Right ventricle myocardium superior (tissue), 1 donor: ENCODE measurements at places on chromosomes 7 and 10.

DNA sequence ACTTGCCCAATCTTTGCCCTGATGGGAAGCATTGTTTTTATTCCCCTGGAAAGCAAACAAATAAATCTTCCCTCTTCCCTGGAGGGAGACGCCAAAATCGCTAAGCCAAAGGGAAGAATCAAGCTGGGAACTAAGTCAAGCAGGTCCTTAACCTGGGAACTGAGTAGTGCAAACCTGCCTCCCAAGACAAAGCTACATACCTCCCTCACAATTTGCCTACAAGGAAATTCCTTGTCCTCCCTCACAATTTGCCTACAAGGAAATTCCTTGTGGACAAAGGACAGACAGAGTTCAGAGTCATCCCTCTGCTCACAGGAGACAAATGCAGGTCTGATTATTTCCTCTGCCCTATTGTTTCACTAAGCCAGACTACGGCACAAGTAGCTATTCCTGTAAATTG, 50.5 kb downstream of the SPOCK2 start:
- DNase-seq, result no peak

GRCh38 chr10:80200259-80200658, 5.1 kb downstream of the ANXA11 start:
- DNase-seq, result no peak

DNA sequence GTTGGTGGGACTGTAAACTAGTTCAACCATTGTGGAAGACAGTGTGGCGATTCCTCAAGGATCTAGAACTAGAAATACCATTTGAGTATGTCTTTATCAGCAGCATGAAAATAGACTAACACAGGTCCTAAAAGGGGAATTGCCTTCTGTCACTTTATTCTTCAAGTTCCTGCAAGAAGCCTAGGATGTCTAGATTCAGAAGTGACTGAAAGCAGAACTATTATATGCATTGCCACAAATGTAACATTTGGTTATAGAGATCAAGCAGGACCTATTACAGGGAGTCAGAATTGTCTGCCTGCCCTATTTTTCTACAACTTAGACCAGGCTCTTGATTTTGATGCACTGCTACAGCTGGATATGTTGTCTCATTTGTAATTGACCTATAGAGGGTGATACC, 364.7 kb downstream of the SORCS1 start:
- no peak for DNase-seq

DNA sequence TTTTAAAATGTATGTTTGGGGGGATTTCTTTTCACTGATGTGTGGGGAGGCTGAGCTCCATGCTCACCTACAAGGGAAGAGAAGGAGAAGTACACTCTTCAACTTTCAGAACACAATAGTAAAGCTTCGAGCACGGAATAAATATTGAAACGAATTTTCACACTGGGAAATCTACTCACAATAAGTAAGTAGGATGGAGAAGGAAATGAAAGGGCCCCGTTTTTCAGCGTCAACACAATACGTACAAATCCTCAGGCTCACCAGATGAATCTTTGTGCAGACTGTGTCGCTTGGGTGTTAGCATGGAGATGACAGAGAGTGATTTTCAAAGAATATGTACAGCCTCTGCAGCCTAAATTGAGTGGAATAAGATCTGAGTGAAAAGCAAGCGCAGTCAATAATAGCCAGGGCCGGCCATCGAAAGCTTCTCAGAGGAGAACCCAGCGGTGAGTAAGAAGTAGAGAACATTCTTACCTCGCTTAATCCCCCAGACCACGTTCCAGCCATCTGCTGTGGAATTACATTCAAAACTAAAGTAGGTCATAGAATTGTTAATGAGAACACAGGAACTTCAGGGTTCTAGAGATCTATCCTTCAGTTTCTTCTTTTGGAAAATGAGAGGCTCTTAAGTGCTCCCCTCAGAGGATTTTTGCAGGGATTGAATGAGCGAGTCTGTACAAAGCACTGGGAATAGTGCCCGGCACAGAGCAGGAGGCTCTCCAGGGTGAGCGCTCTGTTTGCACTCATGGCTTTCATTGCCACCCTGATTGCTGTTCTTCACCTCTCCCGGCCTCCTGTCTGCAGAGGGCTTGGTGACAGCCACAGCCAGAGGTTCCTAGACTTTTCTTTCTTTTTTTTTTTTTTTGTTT, 292.8 kb downstream of the SFMBT2 start:
- no peak for DNase-seq

GRCh38 chr10:104350127-104350635, 3.5 kb upstream of the CFAP58 start:
- no peak for DNase-seq

DNA sequence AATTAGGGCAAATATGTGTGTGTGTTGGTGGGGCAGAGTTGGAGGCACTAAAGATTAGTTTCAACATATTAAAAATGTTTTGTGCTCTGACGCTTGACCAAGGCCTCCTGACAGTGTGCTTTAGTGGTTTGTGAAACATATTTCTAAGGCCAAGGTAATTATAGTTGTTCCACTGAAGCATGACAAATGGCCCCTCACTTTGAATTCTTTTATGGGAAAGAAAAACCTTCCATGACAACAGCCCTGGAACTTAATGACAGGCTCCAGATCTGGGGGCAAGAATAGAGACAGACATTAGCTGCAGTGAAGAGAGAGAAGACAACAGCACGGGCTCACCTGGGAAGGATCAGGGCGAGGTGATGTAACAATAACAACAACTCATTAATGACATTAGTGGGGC, 155.8 kb downstream of the CHN2 start:
- no peak for DNase-seq

DNA sequence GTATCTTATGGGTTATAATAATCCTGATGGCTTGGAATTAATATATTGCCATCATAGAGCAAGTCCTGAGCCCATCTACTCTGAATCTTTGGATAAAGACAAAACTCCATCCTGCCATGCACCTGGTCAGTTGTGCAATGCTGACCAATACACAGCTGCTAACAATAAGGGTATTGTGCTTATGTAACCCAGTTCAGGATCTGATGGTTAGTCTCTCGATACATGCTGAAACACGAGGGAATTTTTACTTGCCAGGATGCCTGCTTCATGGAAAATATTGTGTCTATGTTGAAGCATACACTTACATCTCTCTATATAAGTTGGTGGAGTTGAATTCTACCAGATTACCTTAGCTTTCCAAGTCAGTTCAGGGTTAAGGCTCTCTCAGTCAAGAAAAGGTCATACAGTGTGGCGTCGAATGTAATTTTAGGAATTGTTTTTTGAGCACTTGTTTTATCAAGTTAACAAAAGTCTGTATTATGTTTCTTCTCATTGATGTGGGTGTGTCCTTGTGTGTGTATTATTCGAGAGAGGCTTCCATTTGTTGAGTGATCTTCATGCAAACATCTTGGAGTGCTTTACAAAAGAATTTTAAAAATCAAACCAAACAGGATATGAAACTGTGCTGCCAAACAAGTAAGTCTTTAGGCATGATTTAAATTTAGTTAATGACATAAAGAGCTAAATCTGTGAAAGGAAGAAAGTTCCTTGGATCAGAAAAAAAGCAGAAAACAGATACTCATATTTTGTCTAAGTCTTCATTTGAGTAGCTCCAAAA, 449.1 kb downstream of the SUGCT start:
- no peak for DNase-seq

GRCh38 chr10:112531421-112531820, 84.4 kb downstream of the VTI1A start:
- no peak for DNase-seq

DNA sequence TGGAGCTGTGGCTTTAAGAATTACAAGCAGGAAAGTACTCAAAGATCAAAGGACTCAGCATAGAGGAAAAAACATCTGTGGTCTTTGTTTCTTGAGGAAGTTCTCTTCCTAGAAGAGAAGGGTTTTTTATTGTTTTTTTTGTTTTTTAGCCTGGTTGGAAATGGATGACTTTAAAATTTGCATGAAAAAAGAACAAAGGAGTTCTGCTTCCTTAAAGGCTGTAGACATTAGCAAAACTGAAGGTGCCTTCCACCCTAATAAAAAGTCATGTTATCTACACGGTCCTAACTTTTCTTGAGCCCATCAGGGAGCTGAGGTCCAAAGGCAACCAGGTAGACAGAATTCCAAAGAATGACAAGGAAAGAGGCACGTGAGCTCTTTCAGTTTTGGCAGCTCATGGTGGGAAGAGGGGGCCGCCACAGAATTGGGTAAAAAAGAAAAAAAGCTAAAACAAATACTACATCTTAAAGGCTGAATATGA, 356.6 kb downstream of the SH2D4B start:
- DNase-seq, result no peak

DNA sequence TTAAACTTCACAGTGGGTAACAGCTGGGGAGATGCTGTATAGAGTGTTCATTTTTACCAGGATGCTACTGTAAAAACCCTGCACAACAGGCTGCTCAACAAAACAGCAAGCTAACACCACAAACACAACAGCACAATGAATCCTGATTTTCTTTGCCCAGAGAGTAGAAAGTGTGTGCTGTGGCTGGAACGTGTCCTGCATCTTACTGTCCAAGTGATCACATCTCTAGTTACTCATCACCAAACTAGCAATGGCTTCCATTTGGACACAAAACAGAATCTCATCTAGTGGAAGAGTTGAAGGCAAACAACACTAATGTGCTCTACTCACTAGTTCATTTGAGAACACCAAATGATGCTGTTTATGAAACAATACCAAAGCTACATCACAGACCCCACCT, 121.2 kb downstream of the SLC25A13 start:
- DNase-seq, result no peak

DNA sequence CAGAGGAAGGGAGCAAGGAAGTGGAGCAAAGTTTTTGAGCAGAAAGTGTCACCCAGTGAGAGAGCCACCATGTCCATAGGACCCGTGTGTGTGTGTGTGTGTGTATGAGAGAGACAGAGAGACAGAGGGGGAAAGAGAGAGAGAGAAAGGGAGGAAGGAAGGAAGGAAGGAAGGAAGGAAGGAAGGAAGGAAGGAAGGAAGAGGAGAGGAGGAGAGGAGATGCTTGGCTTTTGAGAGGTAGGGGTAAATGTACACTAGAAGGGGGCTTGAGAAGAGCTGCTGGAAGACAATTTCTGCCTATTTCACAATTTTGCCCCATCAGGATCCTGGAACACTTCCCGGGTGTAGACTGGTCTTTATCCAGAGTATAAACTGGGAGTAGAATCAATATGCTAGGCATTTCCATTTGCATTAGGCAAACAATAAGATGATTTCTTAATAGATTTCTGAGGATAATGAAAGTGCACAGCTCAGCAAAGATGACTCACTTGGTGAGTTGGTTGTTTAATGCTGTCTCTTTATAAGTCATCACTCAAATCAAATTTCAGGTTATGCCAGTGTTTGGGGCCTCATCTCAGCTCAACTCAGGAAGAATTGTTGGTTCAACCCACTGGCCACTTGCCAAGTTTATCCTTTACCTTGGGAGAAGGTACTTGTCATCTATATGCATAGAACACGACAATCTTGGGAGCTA, 70.0 kb upstream of the FAM13C start:
- no peak for DNase-seq

- no peak for DNase-seq
These were observed 1.3 kb upstream of the SPOCK2 start for GRCh38 chr10:72089618-72090017.

DNA sequence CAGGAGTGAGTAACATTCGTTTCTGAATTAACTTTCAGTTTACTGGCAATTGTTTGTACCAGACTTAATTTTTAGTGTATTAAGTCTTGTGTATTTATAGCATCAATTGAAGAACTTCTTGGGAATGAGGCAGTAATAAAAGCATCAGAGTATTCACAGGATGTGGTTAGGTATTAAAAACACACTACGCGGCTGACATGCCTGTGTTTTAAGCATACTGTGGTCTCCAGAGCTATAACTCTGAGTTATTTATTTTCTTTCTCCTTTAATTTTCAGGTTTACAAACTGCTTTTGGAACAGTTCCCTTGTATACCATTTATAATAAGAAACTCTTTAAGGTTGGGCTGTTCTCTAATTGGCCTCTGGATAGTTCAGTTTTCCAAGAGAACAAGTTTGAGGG, 626.1 kb upstream of the NRG3 start:
- no peak for DNase-seq

DNA sequence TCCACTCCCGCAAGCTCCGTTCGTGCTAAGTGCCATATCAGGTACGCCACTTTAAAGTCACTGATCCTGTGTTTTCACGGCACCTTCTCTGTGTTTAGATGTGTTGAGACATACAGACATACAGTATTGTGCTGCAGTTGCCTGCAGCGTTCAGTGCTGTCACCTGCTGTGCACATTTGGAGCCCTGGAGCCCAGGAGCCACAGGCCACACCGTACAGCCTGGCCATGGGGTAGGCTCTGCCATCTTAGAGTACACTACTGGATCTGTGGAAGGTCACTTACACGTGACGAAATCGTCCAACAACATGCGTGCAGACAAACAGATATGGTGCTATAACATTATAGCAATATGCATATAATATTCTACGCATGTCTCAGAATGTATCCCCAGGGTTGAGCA, 111.3 kb downstream of the ELFN1 start:
- DNase-seq, result no peak

DNA sequence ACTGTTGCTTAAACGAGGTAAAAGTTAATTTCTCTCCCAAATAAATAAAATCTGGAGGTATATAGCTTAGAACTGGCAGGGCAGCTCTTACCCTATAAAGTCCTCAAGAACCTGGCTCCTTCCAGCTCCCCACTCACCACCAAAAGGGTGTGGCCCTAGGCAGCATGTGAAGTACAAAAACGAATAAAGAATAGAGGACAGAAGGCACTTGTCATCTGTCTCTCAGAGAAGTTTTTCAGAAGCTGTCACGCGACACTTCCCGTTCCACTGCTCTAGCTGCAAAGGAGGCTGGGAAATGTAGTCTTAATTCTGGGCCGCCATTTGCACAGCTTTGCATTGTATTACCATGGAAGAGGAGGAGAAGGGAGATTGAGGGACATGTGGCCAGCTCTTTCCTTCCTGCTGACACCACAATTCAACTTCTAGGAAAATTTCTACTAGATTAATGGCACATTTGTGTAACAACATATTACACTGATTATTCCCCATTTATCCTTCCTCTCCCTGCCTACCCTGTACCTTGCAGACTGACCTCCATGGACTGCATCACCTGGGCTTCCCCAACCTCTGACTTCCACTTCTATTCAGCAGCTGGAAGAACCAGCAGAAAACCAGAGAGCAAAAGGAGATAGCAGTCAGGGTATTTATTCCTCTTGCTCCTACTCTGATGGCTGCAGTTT, 62.2 kb downstream of the CCDC71L start:
- DNase-seq, result peak; percentile 62

DNA sequence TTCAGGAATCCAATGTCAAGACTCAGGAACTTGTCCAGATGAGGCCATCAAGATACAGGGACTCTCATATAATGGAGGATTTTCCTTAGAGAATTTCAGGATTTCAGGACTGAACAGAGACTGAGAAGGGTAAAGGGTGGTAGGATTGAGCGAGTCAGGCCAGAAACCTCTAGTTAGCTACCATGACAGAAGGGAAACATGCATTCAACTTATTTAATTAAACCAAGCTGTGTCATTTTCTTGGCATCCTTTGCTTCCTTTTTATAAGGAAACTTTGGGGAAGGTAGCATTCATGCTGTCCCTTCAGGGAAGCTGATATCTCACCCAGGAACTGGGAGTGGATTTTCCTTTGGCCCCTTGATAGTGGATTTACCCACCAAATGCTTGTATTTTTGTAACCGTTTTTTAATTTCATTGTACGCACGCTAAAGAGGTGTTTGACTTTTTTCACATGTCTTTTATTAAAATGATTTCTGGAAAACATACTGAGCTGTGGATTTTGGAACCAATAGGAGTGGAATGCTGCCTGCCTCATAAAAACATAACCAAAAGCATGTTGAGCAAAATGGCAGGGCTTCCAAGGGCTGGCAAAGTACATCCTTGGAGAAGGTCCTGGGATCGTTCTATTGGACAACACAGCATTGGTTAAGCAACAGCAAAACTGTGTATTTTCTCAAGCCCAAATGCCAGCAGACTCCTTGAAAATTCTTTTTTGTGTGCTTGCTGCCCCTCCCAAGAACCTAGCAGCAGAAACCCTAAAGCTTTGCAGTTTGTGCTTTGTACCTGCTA, 104.5 kb downstream of the CXCL12 start:
- peak; percentile 44 for DNase-seq
